Stimulated activated CD4-positive, alpha-beta T cell treated with anti-CD3 and anti-CD28 coated beads, Interleukin-4, amount 100 ng/mL, for 4 hours (primary cell): ENCODE measurements at places on chromosomes 5 and 9.

DNA sequence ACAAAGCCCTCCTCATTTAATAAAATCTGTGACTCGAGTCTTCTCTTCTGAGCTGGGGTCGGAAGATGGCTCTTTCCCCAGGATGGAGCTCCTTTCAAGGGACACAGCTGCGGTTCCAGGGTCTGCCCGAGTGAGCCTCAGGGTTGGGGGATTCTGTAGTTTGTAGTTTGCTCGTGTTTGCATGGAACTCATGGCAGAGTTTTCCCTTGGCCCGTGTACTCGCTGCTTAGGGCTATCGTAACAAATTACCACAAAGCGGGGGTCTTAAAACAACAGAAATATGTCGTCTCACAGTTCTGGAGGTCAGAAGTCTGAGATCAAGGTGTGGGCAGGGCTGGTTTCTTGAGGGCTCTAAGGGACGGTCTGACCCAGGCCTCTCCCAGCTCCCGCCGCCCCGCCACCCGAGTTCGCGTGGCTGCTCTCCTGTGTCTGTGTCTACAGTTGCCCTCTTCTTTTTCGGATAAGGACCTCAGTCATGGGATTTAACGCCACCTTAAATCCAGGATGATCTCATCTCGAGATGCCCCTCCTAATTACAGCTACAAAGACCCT lies 13.9 kb upstream of the LPCAT1 start:
- no peak for DNase-seq

DNA sequence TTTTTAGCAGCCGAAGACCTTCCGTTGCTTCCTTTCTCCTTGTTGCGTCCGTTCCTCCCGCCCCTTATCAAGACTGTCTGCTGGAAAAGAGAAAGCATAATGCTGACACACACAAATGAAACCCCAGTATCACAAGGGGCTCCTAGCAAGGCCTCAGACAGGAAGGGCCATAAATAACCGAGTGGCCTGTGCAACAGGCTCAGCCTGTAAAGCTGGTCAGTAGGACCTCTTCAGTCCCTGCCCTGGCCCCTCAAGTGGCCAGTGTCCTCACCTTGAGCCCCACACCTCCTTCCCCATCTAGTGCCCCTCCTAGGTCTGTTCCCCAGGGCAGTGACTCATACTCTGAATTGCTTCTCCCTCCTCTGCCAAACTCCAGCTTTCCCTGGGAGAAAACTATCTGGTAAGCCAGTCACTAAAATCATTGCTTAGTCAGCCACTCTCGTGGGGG lies 174.6 kb upstream of the IL12B start:
- DNase-seq, result no peak

DNA sequence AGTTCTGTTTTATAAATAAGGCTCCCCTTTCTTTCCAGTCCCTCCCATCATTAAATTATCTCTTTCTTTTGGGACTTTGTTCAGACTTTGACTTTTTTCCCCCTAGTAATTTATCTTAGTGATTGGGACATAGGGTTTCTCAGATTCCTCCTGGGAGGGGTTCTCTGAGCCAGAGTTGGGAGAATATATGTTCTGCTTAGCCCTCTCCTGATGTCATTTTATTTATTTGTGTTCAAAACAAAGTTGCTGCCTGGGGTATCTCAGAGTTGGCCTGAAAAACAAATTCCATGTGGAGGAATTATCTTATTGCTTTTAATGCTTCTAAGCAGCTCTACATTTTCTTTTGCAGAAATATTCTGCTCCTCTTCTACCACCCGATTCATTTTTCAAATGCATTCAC lies 211.0 kb downstream of the PCSK5 start:
- DNase-seq, result no peak

DNA sequence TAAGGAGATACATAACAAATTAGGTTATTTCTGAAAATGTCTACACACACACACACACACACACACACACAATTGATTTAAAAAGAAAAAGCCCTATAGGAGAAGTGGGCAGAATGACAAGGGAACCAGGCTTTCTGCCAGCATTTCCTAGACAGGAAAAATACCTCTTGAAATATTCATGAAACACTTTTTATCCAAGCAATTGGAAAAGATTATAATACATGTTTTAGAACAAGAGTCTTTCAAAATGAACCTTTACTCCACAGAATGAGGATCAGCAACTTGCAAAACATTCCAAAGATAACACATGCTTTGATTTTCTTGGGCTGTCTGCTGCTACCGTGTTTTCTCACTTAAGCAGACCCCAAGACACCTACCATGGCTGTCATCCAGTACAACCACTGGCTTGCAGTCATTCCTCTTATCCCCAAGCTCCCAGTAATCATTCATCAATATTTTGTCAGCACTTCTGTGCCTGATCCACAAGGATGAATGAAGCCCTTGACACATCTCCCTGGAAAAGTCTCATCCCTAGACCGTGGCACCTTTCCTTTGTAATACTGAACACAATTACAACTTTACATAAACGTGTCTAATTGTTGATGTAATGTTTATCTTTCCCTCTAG lies 717.1 kb upstream of the ZNF608 start:
- no peak for DNase-seq
